ENCODE measurements at places on chromosomes 12 and 14.

- DNase-seq, result no peak
These were observed at the start of gene GMPR2 for GRCh38 chr14:24232645-24233537. Gene GMPR2, plus strand, starts transcription at chr14:24232929. Its CDS starts 325 bp downstream, at chr14:24233254.

DNA sequence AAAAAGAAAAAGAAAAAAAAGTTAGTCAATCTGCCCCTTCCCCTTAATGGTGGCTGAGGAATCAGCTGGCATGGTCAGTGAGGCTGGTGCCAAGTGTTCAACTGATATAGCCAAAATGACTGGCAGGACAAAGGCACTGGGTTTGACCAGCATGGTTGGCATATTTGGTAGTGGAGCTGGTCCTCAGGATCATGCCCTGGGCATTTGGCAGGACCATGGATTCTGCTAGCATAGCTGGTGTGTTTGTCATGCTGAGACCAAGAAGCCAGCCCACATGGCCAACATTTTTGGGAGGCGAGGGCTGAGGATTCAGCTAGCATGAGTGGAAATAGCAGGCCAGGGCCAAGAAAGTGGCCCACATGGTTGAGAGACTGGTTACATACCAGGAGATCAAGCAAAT is 136.5 kb downstream of the FBXL14 start:
- DNase-seq, result no peak

- DNase-seq, result no peak
These were observed 32.0 kb downstream of the PSEN1 start for GRCh38 chr14:73168274-73168673.

- DNase-seq, result no peak
These were observed 8.1 kb upstream of the LIMA1 start for GRCh38 chr12:50291377-50291776.

- DNase-seq, result peak; percentile 36
These were observed 106.2 kb downstream of the IGF1 start for GRCh38 chr12:102374190-102374589.

DNA sequence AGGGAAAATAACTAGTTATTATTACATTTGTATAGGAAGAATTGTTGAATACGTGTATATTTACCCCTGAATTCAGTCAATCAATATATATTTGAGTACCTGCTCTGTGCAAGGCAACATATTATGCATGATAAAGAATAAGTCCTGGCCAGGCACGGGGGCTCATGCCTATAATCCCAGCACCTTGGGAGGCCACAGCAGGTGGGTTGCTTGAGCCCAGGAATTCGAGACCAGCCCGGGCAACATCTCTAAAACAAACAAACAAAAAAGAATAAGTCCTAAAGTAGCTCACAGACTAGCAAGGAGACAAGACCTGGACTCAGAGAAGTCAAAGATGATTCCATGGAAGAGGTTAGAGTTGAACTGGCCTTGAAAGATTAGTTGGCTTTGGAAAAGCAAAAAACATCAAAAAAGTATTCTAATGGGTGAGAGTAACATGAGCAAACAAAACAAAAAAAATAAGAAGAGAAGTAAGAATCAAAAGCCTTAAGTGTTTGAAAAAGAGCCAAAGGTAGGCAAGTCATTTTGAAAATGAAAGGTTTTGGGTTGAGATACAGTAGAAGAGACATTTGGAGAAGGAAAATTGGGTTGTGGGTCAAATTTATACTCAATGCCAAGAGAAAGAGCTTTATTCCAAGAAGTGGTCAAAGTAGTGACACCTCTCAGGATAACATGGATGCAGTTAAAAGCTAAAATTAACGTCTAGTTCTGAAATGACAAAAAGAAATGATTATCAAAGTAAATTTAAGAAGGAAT is 115.2 kb upstream of the BCAT1 start:
- no peak for DNase-seq

Data from NB4 (cell line).